ENCODE measurements at places on chromosomes 4 and X. TPM values are rescaled to one million over a fixed set of nuclear protein-coding genes. Genes with fewer than 3 reads are reported as not detected.

The SULT1B1 gene
- total RNA-seq, result 4.7 TPM

The VCX gene
- not detected for total RNA-seq

The RPS6KA3 gene
- 42.8 TPM for total RNA-seq

The H2BW2 gene
- not detected for total RNA-seq

The PPP4R3C gene
- not detected for total RNA-seq

The FAM199X gene
- total RNA-seq, result 37.4 TPM

DNA sequence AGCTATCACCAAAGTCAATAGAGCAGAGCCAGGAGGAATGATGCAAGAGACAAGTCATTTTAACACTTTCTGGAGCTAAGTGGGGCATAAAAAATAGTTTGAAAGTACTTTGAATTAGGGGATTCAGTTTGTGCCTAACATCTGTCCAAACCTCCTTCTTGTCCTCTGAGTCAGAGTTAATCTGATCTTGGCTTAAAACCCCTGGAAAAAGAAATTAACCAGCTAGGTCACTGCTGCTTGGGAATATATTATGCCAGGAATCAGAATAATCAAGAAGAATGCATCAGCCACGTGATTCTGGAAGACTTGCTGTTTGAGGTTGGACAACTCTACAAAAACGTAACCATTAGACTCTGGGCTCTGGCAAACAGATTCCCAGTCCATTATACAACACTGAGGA is 45.3 kb upstream of the EDA2R start:
- no peak for DNase-seq

DNA sequence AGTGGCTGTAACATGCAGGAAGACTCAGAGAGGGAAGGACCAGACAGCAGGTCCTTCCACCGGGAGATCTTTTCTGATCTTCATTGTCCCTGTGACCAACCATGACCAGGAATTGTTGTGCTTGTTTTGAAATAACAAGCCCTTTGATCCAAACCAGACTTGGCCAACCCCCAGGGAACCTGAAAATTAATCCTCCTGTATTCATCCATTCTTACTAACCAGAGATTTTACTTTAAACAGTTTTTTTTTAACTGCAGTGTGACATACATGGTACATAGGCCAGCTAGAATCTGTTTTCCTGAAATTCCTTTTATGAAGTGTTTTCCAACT is 4.0 kb downstream of the WFS1 start:
- DNase-seq, result no peak

DNA sequence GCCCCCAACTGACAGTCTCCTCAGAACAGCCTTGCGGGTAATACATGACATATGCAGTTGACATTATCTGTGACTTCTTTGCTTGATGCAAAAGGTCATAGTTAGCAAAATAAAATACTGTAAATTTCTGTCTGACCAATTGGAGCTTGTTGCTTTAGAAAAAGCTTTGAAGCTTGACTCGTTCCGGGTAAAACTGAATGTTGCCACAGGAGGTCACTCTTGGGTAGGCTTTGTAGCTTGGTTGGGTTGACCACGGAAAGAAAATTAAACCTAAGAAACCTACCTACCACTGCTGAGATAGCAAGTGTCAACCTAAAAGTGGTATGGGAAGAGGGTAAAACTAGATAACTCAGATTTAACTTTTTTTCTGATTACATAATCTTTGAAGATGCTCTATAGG is 23.2 kb downstream of the PRPS2 start:
- DNase-seq, result no peak

GRCh38 chr4:165588534-165589315 is 209.9 kb downstream of the CPE start:
- no peak for DNase-seq

- DNase-seq, result peak; percentile 69
Observed at GRCh38 chr4:7653510-7654369, 219.0 kb upstream of the PSAPL1 start.

GRCh38 chr4:113293674-113294073 is 244.2 kb downstream of the ANK2 start:
- DNase-seq, result no peak

GRCh38 chr4:130808492-130808891 is 1712.5 kb downstream of the C4orf33 start:
- DNase-seq, result no peak

GRCh38 chr4:40316782-40317635 is 18.1 kb upstream of the CHRNA9 start:
- peak; percentile 89 for DNase-seq

GRCh38 chrX:125132274-125132673 is 187.4 kb upstream of the TEX13C start:
- DNase-seq, result no peak

DNA sequence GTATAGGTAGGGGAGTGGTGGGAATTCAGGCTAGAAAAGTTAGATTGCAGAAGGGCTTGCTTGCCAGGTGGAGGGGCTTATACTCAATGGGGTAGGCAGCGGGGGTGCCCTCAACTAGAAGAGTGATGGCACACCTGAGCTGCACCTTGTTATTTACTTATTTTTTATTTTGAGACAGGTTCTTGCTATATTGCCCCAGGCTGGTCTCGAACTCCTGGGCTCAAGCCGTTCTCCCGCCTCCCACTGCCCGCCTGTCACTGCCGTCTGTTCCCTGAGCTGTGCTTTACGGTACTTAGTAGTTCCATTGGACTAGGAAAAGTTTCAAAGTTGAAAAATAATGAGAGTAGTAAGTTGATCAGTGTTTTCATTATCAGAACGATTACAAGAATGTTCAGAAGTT is 2.0 kb downstream of the ZFX start:
- DNase-seq, result no peak
